Hindlimb muscle (tissue), 1 donor: ENCODE measurements at places on chromosomes 7 and 10. TPM values are rescaled to one million over a fixed set of nuclear protein-coding genes. Genes with fewer than 3 reads are reported as not detected.

DNA sequence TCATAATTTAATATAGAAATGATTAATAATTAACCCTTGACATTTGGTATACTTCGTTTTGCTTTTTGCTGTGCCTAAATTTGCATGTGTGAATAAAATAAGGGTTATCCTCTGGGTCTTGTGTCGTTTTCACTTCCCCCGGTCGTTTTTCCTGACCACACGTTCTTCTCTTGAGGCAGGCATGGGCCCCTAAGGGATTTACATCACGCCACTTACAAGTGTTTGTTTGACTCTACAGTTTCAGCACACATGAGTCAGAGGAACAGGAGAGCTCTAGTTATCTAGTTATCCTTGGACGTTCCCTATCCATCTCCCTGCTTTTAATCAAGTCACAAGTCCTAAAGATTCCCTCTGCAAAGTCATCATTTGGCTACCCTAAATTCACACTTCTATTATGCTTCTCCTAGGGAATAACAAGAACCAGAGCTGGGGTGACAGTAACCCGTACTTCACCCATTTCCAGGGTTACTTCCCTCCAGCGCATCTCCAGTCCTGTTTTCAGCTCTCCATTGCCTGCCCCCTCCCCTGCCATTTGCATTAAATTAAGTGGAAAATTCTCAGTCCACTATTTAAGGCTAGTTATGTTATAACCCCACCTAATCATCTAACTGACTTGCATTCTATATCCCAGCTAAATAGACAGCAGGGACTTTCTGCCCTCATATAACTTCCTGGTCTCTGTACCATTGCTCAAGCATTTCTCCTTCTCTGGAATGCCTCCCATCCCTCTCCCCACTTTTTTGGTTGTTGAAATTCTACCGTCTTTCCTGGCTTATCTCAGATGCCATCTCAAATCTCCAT is 206.9 kb downstream of the PTEN start:
- DNase-seq, result no peak

DNA sequence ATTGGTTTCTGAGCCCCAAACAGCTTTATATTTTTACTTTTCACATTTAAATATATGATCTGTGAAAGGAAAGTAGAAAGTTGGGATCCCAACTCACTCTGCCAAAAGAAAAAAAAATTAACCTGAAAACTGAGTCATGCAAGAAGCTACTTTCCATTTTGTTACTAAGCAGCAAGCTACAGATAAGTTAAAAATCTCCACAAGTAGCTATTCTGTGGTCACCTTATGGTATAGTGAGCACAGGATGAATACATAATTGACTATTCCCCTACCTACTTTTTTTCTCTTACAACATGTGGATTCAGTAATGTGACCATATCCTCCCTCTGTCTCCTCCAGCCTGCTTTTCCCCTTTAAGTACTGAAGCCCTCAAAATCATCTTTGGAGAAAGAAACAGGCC is 30.3 kb upstream of the CREB3L2 start:
- DNase-seq, result no peak

PAPOLB gene
- polyA plus RNA-seq, result 0.04 TPM

- no peak for DNase-seq
These were observed 171.1 kb downstream of the ADRA2A start for GRCh38 chr10:111247781-111248389.

- no peak for DNase-seq
These were observed 55.1 kb downstream of the CCDC3 start for GRCh38 chr10:12946372-12946771.

DNA sequence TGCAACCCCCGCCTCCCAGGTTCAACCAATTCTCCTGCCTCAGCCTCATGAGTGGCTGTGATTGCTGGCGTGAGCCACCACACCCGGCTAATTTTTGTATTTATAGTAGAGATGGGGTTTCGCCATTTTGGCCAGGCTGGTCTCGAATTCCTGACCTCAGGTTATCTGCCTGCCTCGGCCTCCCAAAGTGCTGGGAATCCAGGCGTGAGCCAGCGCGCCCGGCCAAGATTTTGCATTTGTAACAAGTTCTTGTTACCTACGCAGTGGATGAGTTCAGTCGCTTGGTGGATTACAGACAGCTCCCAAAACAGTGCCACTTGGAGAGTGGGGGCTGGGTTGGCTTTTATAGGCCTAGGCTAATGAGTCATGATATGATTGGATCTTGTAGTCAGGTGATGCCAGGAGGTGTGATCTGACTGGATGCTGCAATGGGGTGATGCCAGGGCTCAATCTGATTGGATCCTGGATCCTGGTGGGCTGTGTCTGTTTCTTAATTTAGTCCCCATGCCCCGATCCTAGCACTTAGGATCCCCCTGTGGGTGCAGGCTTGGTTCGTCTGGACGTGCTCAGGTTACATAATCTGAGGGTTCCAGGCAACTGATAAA is 20.3 kb downstream of the SBDS start:
- DNase-seq, result no peak

PTF1A gene
- polyA plus RNA-seq, result not detected

GRCh38 chr10:81704596-81704995 is 170.4 kb upstream of the NRG3 start:
- DNase-seq, result no peak

- DNase-seq, result no peak
These were observed 408.4 kb downstream of the SUGCT start for GRCh38 chr7:40542982-40543741.

GRCh38 chr7:4830176-4830575 is 31.7 kb downstream of the PAPOLB start:
- peak; percentile 60 for DNase-seq

MYPN gene
- 110 TPM for polyA plus RNA-seq

GRCh38 chr7:30154111-30154587 is 19.4 kb downstream of the MTURN start:
- DNase-seq, result no peak

SLC39A12 gene
- not detected for polyA plus RNA-seq

GRCh38 chr10:124322191-124322980 is 96.3 kb downstream of the OAT start:
- DNase-seq, result no peak

DNA sequence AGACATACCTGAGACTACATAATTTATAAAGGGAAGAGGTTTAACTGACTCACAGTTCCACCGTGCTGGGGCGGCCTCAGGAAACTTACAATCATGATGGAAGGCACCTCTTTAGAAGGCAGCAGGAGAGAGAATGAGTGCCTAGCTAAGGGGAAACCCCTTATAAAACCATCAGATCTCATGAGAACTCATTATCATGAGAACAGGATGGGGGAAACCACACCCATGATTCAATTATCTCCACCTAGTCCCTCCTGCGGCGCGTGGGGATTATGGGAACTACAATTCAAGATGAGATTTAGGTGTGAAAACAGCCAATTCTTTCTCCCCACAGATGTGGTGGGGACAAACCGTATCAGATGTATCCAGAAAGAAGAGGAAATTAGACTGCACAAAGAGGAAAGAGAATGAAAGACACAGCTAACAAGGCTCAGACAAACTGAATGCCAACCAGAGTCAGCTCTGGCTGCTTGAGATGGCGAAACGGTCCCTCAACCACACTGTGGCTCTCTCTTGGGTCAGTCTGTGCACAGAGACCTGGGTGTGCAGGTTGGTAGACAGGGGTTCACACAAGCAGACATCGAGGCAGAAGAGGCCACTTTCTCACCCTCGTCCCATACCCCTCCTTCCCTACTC is 375.6 kb downstream of the SFMBT2 start:
- no peak for DNase-seq

FAM13C gene
- 31.2 TPM for polyA plus RNA-seq

- DNase-seq, result no peak
These were observed 776 bp downstream of the TMEM184A start for GRCh38 chr7:1555046-1555812.

NPTX2 gene
- polyA plus RNA-seq, result 6.9 TPM

AKR1C4 gene
- not detected for polyA plus RNA-seq
